ENCODE measurements at places on chromosomes 12 and 14. TPM values are rescaled to one million over a fixed set of nuclear protein-coding genes. Genes with fewer than 3 reads are reported as not detected.

- no peak overlapping the region for H3K4me3 ChIP-seq
- peaks cover 2% of the 10 kb centered on the region for H3K36me3 ChIP-seq
- no peaks in the 10 kb centered on the region for H3K4me1 ChIP-seq
- H3K27me3 ChIP-seq: no peaks in the 10 kb centered on the region
- no peak overlapping the region for H3K27ac ChIP-seq
Measured at GRCh38 chr14:69413483-69413882, 15.0 kb downstream of the SLC39A9 start.

- H3K27me3 ChIP-seq: peaks cover 68% of the 10 kb centered on the region
- no peaks in the 10 kb centered on the region for H3K36me3 ChIP-seq
- peaks cover 8% of the 10 kb centered on the region for H3K4me1 ChIP-seq
- H3K4me3 ChIP-seq: peak within 1 kb of the TSS; percentile 60
Measured at GRCh38 chr14:63045234-63045611, at the start of gene KCNH5. Gene KCNH5 (minus strand): TSS chr14:63045458. CDS start chr14:63045186, 272 bp downstream.

GRCh38 chr12:15868186-15868585 is 14.0 kb upstream of the STRAP start:
- no peak for DNase-seq
- no peak overlapping the region for H3K4me3 ChIP-seq
- H3K36me3 ChIP-seq: no peaks in the 10 kb centered on the region
- no peaks in the 10 kb centered on the region for H3K27me3 ChIP-seq
- H3K4me1 ChIP-seq: no peaks in the 10 kb centered on the region
- H3K27ac ChIP-seq: no peak overlapping the region

- peak overlapping the region; percentile 93 for H3K4me3 ChIP-seq
- DNase-seq: no peak
- H3K36me3 ChIP-seq: peaks cover 1% of the 10 kb centered on the region
- H3K27me3 ChIP-seq: no peaks in the 10 kb centered on the region
- peaks cover 83% of the 10 kb centered on the region for H3K4me1 ChIP-seq
Measured at GRCh38 chr12:124516850-124517249, 50.6 kb downstream of the NCOR2 start.

SH2B3 gene
- 20.0 TPM for total RNA-seq

VDR gene
- 4.6 TPM for total RNA-seq

OAS2 gene
- total RNA-seq: not detected

PROX2 gene
- not detected for total RNA-seq
